ENCODE measurements at places on chromosomes 6 and 20.

GRCh38 chr6:53922539-53922981, 127.8 kb downstream of the LRRC1 start:
- DNase-seq: no peak

DNA sequence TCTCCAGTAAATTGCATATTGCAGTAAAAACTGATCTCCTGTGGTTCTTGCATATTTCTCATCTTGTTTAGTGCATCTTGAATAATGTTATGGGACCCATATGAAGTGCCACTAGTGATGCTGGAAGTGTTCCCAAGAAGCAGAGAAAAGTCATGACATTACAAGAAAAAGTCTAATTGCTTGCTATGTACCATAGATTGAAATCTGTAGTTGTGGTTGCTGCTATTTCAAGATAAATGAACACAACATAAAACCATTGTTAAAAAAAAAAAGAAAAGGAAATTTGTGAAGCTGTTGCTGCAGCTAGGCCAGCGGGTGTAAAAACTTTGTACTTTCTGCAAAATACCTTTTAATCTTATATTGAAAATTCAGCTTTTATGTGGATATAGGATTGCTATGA, 304.5 kb downstream of the PHF3 start:
- DNase-seq: no peak

DNA sequence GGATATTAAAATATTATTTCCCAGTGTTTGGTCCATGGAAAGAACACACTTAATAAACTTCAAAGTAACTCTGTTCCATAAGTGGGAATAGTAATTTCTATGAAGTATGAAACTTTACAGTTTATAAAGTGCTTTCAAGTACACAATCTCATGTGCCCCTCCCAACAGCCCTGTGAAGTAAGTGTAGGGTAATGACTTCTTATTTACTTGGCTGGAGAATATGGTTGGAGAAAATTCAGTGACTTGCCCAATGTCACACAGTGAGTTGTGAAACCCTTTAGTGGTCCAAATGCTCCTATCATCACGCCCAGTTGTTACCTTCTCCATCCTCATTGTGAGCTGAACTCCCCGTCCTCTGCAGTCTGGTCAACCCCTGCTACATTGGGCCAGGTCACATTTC, 141.2 kb downstream of the PDE7B start:
- no peak for DNase-seq

- DNase-seq: no peak
These were observed 14.4 kb downstream of the ZNF217 start for GRCh38 chr20:53579266-53579580.

- DNase-seq: no peak
These were observed 123.5 kb downstream of the PRL start for GRCh38 chr6:22173311-22173710.

DNA sequence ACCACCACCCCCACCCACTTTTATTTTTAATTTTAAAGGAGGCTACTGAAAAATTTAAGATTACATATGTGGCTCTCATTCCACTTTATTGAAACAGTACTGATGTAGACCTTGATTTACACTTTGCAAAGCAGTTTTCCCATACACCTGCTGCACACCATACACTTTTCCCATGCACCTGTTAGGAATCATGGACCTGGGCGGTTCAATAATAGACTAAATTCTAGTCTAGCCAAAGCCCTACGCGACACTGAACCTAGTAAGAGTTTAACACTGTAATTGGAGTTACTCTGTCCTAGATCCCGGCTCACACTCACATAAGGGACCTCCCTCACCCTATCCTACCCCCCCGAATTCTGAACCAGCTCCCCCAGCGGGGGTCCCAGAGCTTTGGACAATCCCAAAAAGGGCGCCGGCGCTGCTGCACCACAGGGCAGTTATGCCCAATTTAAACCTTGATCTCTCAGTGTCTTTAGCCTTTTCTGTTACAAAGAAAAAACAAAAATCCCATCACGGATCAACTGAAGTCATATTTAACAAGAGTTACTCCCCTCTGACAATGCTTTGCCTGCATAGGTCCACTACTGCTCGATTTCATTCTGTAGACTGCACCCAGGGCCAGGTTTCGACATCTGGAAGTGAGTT, 2.4 kb upstream of the GCLC start:
- no peak for DNase-seq

- no peak for DNase-seq
These were observed 107.1 kb downstream of the MRPL14 start for GRCh38 chr6:44020148-44020547.

DNA sequence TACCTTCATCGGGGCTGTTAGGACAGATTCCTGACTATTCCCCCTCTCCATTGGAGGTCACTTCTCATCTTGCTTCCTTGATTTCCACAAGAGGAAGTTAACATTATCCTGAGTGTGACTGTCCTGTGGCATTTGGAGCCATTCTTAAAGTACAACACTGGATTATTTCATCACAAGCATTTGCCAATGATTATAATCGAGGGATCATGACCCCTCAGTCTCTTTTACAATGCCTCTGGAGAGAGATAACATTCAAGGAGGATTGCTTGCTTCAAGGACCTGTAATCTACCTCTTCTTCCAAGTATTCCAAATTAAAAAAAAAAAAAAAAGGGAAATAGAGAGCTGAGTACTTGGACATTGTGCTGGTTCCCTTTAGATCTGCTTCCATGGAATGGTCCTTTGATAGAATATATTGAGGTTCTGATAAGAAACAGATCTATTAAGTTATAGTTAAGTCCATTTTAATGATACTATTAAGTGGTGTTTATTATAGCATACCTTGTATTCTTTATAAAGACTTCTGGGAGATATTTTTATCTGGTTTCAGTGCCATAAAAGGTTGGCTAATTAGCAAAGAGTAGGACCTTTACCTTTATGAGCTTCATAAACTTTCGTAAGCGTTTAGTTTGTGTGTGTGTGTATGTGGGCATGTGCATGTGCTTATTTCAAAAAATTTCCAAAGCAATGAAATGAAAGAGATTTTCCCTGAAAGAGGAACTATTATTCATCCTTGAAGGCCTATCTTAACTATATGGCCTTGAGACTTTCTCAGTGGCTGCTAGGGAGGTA, 469.1 kb downstream of the DHX35 start:
- DNase-seq: no peak

GRCh38 chr6:49327005-49327404, 136.0 kb downstream of the MMUT start:
- no peak for DNase-seq

GRCh38 chr6:107340881-107341280, 118.5 kb downstream of the PDSS2 start:
- DNase-seq: no peak

DNA sequence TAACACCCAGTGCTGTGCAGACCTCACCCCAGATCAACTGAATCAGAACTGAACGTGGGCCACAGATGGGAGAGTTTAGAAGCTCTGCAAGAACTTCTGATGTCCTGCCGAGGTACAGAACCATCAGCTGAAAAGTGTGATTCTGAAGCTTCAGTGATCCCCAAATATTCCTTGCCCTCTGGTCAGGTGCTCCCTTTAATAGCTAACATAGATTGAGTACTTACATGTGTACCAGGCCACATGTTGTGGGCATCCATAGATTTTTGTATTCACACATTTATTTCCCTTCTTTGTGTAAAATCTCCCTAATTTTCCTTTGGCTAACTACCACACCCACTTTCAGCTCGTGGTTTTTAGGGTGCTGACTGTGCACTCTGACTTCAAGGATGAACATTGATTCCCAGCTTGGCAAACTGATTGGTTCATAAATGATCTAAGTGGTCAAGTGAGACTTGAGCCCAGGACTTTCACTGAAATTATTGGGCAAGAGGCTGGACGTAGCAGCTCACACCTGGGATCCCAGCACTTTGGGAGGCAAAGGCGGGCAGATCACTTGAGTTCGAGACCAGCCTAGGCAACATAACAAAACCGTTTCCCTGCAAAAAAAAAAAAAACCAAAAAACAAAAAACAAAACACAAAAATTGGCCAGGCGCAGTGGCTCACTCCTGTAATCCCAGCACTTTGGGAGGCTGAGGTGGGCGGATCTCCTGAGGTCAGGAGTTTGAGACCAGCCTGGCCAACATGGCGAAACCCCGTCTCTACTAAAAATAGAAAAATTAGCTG, 162.2 kb downstream of the BCAS1 start:
- no peak for DNase-seq

GRCh38 chr6:87698547-87699006, 3.5 kb downstream of the AKIRIN2 start:
- DNase-seq: no peak

- no peak for DNase-seq
These were observed 39.7 kb downstream of the AGPAT4 start for GRCh38 chr6:161233986-161234661.

DNA sequence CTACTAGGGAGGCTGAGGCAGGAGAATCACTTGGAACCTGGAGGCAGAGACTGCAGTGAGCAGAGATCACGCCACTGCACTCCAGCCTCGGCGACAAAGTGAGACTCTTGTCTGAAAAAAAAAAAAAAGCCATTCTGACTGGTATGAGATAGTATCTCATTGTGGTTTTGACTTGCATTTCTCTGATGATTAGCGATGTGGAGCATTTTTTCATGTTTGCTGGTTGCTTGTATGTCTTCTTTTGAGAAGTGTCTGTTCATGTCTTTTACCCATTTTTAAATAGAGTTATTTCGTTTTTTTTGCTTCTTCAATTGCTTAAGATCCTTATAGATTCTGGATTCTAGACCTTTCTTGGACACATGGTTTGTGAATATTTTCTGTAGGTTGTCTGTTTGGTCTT, 103.5 kb upstream of the SIM1 start:
- no peak for DNase-seq

DNA sequence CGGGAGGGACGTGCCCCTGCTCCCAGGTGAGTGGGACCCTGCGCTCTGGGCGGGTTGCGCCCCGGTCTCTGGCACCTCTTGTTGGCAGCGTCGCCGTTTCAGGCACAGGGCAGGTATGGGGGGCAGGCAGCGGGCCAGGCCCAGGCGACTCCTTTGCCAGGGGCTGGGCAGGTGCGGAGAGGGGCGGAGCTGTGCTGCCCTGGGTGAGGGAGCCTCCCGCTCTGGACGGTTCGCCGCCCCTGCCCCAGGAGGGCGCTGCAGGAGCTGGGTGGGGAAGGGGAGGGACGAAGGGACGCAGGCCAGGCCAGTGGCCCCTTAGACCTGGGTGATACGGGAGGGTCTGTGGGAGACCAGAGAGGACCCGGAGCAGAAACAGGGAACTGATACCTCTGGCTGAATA, 663.9 kb upstream of the DEFB115 start:
- no peak for DNase-seq
